Colonic mucosa (tissue), 4 donors: ENCODE measurements at places on chromosomes 2 and 18.

- no peak for DNase-seq
Observed at GRCh38 chr2:15617778-15618448, 26.2 kb downstream of the DDX1 start.

GRCh38 chr2:24886691-24887304 lies 33.2 kb downstream of the ADCY3 start:
- no peak for DNase-seq

- DNase-seq: peak; percentile 17
Observed at GRCh38 chr2:239279508-239280295, 121.1 kb downstream of the HDAC4 start.

DNA sequence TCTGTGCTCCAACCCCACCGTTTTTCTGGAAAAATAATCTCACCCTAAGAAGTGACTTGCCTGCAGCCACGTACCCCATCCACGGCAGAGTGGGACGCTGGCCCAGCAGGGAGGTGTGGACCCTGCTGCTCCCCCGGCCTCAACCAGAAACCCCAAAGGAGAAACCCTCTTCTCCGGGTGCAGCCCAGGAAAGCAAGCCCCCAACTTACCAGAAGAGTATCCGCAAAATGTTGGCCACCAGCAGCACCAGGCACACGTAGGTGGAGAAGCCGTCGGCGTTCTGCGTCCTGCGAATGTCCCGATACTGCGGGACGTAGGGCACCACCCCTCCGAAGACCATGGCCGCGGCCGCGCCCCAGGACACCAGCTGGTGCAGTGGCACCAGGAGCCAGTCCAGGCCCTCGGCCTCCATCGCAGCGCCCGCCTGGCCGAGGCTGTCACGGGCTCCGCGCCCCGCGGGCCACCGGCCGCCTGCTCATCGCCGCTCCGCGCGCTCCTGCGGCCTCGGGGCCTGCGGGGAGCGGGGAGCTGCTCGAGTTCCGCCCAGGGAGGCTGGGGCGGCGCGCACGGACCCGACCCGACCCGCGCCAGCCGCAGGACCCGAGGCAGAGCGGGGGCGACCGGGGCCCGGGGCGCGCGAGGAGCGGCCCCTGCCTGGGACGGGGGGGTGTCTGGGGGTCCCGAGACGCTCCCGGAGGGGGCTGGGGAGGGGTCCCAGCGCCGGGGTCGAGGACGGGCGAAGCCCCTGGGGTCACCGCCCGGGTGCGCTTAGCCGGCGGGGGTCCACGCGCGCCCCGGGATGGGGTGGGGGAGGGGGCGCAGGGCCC lies 725 bp downstream of the SLC66A2 start:
- peak; percentile 56 for DNase-seq

DNA sequence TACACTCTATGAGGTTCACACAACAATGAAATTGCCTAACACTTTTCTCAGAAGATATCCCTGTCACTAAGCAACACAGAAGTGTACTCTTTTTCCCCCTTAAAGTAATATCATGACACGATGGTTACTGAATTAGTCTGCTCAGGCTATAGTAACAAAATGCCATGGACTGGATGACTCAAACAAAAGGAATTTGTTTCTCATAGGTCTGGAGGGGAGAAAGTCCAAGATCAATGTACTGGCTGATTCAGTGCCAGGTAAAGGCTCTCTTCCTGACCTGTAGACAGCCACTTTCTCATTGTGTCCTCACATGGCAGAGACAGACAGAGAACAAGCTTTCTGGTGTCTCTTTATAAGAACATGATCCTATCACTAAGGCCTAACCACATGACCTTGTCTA lies 211.9 kb downstream of the RBM43 start:
- DNase-seq: no peak

- DNase-seq: peak; percentile 11
Observed at GRCh38 chr2:128475427-128476211, 157.0 kb upstream of the HS6ST1 start.

DNA sequence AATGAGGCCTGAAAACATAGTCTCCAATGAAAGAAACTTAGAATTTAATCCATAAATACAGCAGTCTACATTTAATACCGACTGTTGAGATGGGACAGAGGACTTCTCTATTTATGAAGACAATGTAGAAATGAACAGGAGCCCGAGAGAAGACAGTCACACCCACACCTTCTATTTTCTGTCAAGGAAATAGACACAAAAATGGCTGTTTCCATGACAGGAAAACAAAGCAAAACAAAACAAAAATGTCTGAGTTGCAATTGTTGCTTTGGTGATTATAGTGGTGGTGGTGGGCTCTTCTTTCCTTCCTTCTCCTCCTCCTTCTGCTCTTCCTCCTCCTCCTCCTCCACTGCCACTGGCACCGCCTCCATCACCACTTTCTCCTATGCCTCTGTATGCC lies 72.3 kb upstream of the CCDC68 start:
- DNase-seq: no peak

- DNase-seq: no peak
Observed at GRCh38 chr2:98909317-98910211, 26.5 kb downstream of the CRACDL start.

DNA sequence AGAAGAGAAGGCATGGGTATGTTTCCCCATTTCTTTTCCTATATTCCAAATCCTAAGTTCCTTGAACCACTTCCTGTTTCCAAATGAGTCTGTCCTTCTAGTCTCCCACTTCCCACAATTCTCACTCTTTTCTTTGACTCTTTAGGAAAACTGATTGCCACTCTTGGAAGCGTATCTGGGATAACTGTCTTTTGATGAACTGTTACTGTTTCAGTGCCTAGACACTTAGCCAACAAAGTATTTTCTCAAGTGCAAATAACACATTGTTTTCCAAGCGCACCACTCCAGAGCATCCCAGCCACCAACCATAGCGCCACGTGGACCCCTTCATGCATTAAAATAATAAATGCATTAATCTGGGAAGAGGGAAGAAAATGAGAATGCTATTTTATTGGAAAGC lies 342.8 kb downstream of the MTX2 start:
- no peak for DNase-seq

- DNase-seq: no peak
Observed at GRCh38 chr2:232513353-232513752, 6.8 kb upstream of the PRSS56 start.

DNA sequence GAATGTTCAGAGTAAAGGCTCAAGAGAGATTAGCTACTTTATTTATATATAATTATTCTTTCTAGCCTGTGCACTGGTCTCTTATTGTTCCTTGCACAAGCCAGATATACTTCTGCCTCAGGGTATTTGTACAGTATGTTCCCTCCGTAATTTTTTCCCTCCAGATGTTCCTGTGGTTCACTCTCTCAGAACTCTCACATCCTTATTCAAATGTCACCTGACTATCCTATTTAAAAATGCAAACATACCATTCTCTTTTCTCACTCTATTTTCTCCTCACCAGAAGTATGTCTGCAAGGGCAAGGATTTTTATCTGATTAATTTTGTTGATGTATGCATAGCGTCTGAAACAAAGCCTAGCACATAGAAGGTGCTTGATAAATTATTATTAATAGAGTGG lies 64.0 kb upstream of the CERS6 start:
- DNase-seq: no peak

GRCh38 chr2:10876963-10877362 lies 34.8 kb upstream of the KCNF1 start:
- DNase-seq: peak; percentile 73

- DNase-seq: peak; percentile 87
Observed at GRCh38 chr18:13369756-13370510, 151.4 kb downstream of the LDLRAD4 start.

- DNase-seq: no peak
Observed at GRCh38 chr18:24628326-24628725, 167.9 kb downstream of the HRH4 start.

DNA sequence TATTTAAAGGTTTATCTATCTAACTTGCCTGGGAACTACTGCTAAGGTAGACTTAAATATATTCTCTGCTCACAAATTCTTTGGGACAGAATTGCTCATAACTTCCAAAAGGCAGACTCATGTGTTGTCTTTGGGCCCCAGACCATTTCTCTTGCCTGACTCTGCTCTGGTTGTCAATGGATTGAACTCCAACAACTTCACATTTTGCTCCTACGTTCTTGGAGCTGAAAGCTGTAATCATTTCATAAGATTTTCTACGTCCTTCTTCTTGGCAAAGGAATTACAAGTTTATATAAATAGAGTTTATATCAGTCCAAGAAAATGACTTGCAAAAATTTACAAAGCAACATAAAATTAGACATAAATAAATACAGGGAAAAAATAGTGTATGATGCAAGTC lies 32.9 kb upstream of the PPM1B start:
- DNase-seq: no peak

DNA sequence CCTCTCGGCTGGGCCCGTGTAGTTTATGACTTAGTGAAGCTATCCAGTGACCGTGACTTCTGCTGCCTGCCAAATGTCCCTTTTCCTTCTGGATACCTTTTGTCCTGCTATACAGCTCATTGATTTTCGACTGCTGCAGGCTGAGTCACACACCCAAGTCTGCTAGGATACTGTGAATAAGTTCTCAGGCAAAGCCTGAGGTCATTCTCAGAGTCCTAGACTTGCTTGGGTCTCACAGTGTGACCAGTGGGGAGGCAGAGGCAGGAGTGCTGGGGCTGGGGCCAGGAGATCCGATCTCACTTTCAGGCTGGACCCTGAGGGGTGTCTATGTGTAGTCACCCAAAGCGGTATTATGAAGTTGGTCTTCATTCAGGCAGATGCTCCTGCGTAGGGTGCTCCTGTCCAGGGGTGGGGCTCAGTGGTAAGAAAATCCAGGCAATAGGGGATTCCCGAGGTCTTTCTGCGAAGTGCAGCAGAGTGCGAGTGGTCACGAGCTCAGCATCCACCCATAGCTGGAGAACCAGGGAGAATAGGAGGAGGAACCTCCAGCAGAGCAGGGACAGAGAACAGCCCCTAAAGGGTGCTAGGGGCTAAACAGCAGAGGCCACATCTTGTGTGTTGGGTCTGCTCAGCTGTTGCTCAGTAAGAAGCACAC lies 268.6 kb upstream of the NCKAP5 start:
- DNase-seq: no peak

GRCh38 chr18:5103693-5104092 lies 93.4 kb downstream of the AKAIN1 start:
- no peak for DNase-seq

DNA sequence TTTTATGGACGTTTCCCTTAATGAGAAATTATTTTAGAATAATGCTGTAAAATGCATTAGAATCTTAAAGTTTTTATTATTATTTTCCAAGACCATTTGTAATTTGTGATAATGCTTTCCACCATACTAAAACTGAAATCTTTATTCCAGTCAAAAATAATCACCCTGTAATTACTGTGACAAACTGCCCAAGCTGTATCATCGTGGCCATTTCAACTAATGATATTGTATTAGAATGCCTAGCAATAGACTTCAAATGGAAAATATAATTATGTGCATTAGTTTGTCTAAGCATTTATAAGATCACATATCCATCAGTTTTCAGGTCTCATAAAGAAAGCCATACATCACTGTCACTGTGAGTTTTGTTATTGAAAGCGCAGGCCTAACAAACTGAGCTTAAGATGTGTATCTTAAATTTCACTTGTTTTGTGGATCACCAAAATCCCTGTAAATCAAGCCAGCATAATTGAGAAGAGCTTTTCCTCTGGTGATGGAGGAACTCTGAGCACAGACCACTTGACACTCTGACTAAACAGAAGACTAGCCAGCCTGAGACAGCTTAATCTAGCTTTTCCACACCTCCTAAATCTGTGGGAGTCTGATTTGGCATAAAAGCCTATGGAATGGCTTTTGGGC lies 1312.2 kb upstream of the ACVR2A start:
- DNase-seq: no peak

DNA sequence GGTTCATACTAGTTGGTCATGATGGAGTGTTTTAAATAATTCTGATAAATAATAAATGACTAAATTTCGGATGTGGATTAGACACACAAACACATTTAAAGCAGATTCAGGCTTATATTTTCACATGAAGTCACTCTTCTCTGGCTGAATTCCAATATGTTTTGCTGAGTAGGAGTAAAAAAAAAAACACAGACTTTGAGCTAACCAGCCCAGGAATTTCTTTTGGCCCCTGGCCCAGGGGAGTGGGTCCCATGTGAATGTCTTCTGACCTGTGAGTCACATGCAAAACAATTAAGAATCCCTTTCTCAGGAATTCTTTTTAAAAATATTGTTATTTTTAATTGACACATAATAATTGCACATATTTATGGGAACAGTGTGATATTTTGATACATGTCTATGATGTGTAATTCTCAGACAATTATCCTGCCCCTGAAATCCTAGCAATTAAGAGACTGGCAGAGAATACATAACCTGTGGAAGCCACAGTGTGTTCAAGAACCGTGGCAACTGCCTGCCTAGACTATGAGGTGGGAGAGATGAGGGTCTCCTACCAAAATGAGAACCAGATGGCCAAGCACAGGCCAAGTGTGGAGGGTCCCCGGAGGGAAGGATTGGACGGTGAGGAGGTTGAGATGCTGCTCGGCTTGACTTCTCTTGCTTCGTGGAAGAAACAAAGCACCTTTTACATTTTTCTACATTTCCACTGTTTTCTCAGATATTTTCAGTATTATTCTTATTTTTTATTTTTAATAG lies 236.4 kb downstream of the PIEZO2 start:
- no peak for DNase-seq

DNA sequence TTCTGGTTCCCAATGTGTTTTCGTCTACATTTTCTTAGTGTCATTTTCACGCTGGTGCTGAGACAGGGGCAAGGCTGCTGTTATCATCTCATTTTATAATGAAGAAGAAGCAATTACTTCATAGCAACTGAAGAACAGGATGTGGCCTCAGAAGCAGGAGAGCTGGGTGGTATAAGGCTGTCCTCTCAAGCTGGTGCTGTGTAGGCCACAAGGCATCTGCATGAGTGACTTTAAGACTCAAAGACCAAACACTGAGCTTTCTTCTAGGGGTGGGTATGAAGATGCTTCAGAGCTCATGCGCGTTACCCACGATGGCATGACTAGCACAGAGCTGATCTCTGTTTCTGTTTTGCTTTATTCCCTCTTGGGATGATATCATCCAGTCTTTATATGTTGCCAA lies 7.3 kb downstream of the IL36G start:
- no peak for DNase-seq

- DNase-seq: no peak
Observed at GRCh38 chr2:26442707-26443106, 35.2 kb downstream of the OTOF start.

- peak; percentile 46 for DNase-seq
Observed at GRCh38 chr2:152468899-152469692, 134.1 kb downstream of the FMNL2 start.

GRCh38 chr18:582465-582864 lies 2.3 kb downstream of the CETN1 start:
- no peak for DNase-seq

DNA sequence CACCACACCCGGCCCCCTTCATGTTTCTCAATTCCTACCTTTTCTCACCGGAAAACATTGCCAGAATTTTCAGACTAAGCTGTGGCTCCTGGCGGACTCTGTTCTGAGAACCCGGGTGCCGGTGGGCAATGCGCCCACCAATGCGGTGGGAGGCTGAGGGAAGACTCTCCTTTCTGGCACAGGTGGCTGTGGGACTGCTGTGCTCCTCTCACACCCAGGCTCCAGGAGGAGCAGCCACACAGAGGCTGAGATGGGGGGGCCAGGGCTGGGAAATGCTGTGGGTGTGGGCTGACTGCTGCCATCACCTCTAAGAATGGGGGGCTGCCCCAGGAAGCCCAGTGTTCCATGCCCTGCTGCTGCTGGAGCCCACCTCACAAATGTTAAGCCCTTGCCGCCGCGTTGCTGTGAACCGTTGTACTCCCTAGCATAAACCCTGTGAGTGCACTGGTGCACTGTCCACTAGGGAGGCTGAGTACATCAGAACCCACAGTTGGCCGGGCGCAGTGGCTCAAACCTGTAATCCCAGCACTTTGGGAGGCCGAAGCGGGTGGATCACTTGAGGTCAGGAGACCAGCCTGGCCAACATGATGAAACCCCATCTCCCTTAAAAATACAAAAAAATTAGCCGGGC lies 152.6 kb downstream of the LDLRAD4 start:
- DNase-seq: no peak

GRCh38 chr2:160338901-160339685 lies 139.0 kb upstream of the ITGB6 start:
- DNase-seq: no peak
